ENCODE measurements at places on chromosomes 6 and 20.

- no peak for DNase-seq
These were observed 4.5 kb downstream of the NCOA6 start for GRCh38 chr20:34820805-34821578.

- DNase-seq = no peak
These were observed 30.9 kb downstream of the GLP1R start for GRCh38 chr6:39079197-39080125.

DNA sequence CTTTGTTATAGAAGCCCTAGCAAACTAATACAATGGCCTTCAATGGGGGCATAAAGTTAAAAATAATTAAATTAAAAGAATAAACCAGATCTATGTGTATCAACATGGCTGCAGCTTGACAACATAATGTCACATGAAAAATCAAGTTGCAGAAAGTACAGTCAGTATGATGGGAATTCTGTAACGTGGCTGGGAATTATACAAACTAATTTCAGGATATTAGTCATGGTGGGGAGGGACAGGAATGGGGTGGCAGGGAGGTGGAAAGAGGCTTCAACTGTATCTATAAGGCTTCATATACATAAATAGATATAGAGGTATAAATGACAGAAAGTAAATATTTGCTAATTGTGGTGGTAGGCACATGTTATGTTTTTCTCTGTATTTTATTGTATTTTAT, 107.1 kb downstream of the UNC5CL start:
- no peak for DNase-seq

DNA sequence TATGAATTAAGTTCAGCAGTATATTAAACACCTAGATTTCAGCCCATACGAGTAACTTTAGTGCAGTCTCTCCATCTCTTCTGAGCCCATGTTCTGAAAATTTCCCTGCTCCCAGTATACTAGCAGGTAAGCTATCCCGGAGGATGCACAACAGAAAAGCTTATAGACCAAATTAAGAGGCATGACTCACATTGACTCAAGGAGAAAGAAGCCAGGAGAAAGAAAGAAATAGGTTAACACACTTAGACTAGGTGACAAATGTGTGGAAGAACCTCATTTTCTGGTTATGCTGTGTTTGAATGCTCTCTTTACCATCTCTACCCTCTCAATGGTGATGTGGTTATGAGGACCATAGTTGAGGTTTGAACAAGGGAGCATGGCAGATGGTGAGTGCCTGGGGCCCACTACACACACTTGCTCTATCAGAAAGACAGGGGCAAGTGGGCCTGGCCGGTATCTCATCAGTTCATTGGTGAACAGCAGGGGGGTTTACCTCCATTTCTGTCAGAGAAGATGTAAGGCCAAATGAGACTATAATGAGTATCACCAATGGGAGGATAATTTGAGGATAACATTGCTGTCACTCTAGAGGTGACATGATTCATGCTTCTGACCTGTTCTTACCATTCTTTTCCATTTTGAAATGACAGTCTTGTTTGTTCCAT, 902.3 kb upstream of the FLRT3 start:
- DNase-seq = no peak

- DNase-seq = no peak
These were observed 71.1 kb downstream of the BFSP1 start for GRCh38 chr20:17460119-17460518.
